NCI-H1417 (cell line): ENCODE measurements at places on chromosomes 4 and X.
A peak's percentile ranks its signal among the peaks of the same experiment; 100 is the strongest.

DNA sequence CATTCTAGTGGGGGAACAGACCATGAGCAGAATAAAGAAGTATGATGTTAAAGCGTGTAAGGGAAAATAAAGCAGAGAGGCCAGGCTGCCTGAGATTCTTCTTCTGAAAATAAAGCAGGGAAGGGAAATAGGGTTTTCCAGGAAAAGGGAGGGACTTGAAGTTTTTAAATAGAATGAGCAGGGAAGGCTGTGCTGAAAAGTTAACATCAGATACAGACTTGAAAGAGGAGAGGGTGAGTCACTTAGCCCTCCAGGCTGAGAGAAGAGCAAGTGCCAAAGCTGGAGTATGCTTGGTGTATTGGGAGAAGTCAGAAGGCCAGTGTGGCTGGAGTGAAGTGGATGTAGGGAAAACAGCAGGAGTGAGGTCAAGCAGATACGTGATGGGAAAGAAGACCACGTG lies 10.0 kb upstream of the PLK4 start:
- no peak for DNase-seq

- DNase-seq: no peak
Observed at GRCh38 chrX:70016513-70016912, 33.2 kb downstream of the AWAT2 start.

DNA sequence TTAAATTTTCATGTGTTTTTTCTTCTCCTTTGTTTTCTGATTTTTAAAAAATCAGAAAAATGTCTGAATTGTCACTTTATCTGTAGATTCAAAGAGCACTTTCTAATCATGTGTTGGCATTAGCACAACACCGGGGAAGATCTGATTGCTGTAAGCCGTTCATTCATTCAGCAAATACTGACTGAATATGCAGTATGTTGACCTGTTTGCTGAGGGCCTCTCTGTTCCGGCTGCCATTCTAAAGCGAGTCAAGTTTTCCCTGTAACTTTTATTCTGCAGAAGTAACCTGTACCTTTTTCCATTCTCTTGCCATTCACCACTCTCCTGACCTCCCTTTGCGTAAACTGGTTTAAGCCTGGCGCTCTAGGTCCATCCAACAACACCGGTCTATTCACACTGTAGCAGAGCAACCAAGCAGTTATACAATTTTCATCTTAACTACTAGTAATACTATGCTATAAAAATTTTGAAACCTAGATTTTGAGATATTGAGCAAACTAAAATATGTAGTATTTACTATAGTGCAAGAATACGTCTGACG lies 6.7 kb downstream of the SORBS2 start:
- DNase-seq: no peak

GRCh38 chrX:22690116-22690515 lies 309.6 kb upstream of the DDX53 start:
- DNase-seq: no peak

- DNase-seq: peak; percentile 88
Observed at GRCh38 chr4:87038837-87039615, 104.2 kb downstream of the AFF1 start.

GRCh38 chrX:84258708-84259107 lies 70.7 kb upstream of the RPS6KA6 start:
- no peak for DNase-seq

- no peak for DNase-seq
Observed at GRCh38 chr4:111113591-111113990, 490.7 kb upstream of the PITX2 start.

- no peak for DNase-seq
Observed at GRCh38 chrX:17697191-17697590, 40.1 kb upstream of the SCML1 start.

- no peak for DNase-seq
Observed at GRCh38 chrX:150326541-150327247, 36.4 kb upstream of the MAMLD1 start.

DNA sequence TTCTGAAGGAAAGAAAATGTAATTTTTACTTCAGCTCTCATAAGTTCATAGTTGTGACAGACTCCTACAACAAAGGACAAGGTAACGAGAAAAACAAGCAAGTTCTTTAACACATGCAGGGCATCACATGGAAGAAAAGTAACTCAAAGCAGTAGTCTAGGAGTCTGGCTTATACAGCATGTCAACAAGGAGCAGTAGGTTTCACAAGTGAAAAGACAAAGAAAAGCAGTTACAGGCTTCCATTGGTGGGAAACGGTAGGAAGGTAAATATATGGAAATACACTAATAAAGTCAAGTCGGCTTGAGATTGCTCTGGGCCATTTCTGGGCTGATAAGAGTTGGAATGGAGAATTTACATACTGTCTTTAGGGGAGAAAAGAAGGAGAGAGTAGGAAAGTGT lies 228.4 kb upstream of the ZFP42 start:
- DNase-seq: no peak

- no peak for DNase-seq
Observed at GRCh38 chr4:113411496-113411938, 350.0 kb downstream of the CAMK2D start.

- DNase-seq: no peak
Observed at GRCh38 chr4:183097231-183098018, 1.6 kb upstream of the WWC2 start.

- no peak for DNase-seq
Observed at GRCh38 chr4:27742816-27743215, 882.2 kb downstream of the STIM2 start.
